ENCODE measurements at places on chromosomes 1 and 21.

DNA sequence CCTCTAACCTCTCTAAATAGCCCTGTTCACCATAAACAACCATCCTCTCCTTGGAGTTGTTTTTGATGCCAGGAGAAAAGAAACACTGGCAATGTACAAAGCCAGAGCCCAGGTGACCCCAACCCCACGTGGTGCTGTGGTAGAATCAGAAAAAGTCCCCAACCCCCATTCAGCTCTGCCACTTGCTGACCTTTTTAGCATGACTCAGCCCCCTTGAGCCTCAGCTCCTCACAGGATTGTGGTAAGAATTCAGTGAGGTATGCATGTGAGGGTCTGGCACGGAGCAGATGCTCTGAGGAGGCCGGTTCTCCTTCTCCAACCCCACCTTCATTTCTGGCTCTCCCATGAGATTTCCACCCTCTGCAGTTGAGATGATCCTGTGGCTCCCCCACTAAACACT, 11.1 kb upstream of the CHI3L1 start:
- DNase-seq = no peak

- no peak for DNase-seq
Measured at GRCh38 chr1:151238467-151238739, 16.1 kb upstream of the PSMD4 start.

DNA sequence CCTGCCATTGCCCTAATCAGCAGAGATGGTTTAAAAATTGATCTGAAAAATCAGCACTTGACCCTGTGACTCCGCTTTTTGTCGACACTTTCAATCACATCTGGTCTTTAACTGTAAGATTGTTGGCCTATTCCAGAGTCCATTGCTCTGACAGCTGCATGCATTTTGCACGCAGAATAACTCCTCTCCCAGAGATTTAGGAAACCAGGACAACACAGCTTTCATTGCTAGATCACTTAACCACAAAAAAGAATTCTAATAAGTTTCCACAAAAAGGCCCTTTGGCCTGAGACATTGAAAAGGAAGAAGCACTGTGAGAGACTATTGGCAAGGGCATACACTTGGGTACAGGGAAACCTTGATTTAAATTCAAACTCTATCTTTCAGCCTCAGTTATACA, 373.1 kb downstream of the TGFB2 start:
- no peak for DNase-seq

DNA sequence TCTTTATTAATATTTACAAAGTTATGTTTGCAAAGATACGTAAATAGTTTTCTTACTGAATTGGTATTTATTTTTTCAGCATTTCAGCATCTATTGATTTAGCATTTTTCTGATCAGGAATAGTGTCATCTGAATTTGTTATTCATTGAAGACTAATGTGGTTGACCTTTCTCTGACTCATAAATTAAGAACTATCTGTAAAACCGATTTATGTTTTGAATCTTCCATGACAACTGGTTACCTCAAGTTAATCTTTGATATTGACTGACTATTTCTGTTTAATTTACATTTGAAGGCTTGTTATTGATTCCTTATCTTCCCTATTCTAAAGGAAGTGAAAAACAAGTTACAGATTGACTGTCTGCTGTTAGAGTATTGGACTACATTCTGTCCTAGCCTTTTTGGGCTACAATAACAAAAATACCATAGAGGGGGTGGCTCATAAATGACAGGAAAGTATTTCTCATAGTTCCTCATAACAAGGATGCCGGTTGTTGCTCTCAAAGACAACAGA, 1131.4 kb downstream of the PLA2G4A start:
- no peak for DNase-seq

DNA sequence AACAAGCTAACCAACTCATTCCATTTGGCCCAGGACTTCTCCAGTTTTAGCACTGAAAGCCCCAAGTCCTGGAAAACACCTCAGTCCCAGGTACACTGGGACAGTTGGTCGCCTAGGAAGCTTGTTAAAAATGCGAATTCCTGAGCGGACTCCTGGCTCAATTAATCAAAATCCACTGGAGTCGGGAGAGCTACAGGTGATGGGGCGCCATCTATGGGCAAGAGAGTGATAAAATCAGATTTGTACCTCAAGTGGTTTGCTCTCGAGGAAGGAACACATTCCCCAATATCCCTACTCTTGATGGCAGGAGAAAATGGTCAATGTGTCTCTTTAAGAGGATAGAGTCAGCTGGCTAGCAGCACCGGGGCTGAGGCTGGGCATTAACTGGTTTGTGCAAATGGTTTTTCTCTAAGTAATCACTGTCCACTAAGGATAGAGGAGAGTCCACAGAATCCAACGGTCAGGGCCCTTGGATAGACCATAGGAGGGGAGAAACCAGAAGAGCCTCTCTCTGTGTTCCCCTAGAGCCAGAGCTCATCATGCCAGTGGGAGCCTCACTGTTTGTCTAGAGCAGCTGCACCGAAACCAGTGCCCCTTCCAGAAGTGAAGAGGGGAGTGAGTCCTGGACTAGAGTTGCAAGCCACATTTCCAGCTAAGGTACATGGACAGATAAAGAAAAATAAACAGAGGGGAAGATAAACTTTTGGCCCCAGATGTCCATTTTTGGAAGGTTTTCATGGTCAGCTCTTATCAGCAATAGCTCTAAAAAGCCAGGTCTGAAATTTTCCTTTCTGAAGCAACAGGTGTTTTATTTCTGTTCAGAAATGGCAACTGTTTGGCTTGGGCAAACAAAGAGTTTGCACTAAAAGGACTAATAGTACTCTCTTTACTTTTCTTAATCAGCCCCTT, 148.5 kb downstream of the TENT5C start:
- DNase-seq = no peak

DNA sequence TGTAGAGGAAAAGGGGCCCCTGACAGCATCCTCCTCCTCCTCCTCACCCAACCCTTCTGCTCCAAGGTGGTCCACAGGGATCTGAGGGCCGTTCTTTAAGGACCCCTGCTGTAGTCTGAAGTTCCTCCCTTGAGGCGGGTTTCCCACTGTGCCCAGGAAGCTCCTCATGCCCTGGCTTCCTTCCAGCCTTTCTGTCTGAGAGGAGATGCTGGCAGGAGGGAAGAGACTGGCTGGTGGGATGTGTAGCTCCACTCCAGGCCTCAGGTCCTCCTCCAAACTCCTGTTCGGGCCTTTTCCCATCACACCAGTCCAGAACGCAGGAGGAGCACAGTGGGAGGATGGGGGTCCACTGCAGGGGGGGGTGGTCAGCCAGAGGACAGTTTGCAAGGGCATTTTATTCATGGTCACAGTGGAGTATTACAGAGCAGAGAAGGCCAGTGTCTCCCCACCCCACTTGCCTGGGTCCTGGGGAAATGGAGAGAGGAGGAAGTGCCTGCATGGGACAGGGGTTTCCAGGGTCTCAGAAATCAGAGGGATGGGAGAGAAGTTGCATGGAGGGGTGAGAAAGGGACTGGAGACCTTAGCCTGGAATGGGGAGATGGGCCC, 7.8 kb downstream of the ETV3L start:
- no peak for DNase-seq

- DNase-seq = peak; percentile 68
Measured at GRCh38 chr1:226626577-226626956, 78.0 kb downstream of the STUM start.

DNA sequence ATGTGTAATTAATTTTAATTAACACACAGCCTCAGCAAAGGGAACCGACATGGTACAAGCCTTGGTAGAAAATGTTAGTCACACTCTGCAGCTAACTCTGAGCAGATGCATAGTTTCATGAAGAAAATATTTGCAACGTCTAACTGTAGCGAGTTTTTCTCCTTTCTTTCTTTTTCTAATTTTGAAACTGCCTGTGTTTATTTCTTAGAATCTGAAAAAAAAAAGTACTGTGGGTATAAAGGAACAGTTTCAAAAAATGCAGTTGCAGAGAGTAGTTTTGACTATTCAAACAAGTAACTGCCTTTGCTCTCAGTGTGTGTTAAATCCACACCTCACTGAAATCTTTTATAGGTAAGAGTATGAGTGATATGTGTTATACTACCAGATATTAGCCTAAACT, 149.9 kb upstream of the C1orf105 start:
- no peak for DNase-seq

DNA sequence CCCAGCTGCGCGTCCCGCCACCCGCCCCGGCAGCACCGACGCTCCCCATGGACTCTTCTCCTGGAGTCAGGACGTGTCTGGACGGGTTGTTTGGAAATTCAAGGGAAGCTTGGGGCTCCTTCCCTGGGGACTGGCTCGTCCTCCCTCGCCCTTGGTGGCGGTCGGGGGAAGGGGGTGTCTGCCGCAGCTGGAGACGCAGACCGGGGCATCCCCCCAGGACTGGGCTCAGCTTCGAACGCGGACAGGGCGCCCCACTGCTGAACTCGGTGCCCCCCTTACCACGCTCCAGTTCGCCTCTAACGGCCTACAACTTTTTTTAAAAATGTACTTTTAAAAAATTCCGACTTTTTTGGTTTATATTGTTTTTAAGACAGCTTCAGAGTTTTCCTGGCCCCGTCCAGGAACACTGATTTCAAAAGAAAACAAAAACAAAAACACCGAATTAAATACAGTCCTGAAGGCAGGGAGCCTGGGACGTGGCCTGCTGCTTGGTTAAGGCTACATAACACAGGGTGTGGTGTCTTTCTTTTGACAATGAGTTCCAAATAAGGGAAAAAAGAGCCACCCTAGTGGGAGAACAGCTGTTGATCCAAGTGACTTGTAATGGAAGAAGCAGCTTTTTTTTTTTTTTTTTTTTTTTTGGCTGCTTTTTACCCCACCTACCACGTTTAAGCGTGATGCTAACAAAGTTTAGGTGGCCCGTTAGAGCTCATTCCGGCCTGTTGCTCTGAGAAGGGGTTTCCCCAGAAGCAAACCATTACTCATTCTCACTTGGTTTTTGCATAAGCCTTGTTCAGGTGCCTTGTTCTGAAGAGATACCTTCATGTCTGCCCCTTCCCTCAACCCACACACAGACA, 862 bp upstream of the DIPK1A start:
- peak; percentile 50 for DNase-seq

DNA sequence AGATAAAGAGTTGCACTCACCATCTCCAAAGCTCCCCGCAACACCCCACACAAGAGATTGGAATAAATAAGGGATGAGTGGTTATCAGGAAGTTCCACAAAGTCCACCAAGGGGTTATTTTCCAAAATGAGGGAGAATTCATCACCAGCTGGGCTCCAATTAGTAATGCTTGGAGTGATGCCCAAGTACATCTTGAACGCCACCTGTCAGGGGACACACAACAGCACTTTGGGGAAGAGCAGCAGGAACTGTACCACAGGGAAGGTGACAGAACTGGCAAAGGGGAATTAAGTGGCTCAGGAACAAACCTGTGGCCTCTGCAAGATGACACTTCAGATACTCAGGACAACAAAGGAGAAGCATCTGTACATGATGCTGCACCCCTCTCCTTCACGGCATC, 11.5 kb downstream of the TRAPPC3 start:
- DNase-seq = no peak

DNA sequence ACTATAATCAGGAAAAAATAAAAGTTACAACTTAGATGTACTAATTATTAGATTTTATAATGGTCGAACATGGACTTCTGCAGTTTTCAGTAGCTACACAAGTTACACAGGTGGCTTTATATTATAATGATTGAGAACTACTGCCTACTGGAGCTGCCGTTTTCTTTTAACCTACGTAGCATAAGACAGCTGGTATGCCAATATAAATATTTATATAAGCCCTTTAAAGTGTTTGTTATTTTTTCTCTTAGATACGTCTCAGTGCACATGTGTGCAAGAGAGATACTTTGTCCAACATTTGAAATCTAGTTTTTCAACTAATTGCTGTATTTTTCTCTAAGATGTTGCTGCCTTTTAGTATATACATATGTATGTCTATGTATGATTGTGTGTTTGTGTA, 42.4 kb downstream of the PDC start:
- DNase-seq = no peak

GRCh38 chr1:40438391-40439015, 11.8 kb upstream of the ZFP69B start:
- no peak for DNase-seq

DNA sequence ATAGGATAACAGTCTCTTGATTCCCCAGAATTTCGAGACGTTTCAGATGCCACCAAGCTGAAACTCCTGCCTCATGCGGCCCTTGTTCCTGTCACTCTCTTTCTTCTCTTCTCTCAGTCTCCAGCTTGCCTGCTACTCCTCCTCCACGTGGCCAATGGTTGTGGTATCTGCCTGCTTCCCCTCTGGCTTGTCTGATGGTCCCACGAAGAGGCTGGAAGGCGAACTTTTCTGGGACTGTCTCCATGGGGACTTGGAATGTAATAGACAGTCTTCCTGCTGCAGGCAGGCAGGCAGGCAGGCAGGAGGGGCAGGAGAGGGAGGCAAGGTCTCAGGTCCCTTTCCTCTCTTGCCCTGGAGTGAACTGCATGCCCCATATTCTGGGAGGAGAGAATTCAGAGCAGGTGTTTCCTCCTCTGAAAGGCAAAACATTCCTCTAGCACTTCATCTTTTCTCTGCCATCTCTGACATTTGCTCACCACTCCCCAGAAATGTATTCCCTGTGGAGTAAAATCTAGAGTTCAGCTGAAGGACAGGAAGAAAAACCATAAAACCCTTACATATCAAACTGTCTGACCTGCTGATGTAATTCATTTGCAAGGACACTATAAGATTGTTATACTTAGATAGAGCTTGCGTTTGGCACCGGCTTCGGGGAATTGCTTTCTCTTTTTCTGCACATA, 64.1 kb upstream of the GNG12 start:
- no peak for DNase-seq

- no peak for DNase-seq
Measured at GRCh38 chr1:4397196-4397595, 257.2 kb upstream of the AJAP1 start.

GRCh38 chr1:209324901-209325871, 258.3 kb upstream of the CAMK1G start:
- no peak for DNase-seq

DNA sequence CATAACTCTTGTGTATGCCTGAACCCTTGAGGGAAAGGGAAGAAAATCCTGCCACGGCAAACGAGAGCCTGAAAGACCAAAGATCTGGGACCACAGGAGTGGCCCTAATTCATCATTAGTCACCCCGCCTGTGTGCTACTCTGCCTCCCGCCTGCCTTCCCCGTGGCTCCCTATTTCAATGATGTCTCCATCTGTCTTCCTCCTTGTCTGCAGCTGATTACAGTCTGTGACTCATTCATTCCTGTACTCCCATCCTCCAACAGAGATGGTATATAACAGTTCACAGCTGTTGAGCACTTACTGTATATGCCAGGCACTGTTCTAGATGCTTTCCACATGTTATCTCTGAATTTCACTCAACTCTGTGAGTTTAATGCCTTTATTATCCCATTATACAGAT, 96.6 kb downstream of the SEC16B start:
- DNase-seq = no peak

GRCh38 chr21:21187579-21187978, 189.4 kb downstream of the NCAM2 start:
- no peak for DNase-seq

DNA sequence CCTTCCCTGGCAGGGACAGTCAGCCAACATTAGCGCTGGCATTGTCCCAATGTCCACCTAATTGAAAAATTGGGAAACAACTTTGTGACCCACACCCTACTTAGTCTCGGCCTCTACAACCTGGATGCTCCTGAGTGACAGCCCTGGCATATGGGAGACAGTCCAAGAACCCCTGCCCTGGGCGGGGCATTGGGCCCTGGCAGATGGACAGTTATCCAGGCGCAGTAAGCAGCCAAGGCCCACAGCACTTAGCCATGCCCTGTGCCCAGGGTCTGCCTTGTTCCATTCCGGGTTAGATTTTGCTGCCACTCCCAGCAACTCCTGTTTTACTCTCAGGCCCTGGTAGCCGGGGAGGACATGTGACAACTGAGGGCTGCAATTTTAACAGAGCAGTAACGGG, 50.3 kb downstream of the NFASC start:
- no peak for DNase-seq
